ENCODE measurements at places on chromosomes 7 and 10.

DNA sequence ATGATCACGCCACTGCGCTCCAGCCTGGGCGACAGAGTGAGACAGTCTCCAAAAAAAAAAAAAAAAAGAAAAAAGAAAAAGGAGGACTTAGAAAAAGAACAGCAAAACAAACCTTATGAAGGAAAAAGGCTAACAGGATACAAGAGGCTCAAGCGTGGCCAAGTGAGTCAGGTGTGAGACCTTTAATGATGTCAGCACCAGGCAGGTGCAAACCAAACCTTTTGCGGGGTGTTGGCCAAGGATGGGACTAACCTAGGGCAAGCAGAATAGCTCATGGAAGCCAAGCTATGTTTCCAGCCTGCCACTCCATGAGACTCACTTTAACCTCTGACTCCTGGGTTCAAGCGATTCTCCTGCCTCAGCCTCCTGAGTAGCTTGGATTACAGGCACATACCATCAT, 11.3 kb upstream of the GNA12 start:
- DNase-seq, result no peak

GRCh38 chr10:14454629-14455028, 123.9 kb upstream of the FRMD4A start:
- no peak for DNase-seq

DNA sequence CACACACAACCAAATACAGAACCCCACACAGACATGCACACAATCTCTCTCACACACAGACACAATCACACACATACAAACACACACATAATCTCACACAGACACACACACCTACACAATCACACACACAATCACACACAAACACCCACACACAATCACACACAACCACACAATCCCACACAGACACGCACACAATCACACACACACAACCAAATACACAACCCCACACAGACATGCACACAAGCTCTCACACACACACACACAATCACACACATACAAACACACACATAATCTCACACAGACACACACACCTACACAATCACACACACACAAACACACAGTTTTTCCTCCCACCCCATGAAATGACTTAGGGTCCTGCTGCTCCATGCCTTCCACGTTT, 160.4 kb upstream of the PFKP start:
- DNase-seq, result no peak

DNA sequence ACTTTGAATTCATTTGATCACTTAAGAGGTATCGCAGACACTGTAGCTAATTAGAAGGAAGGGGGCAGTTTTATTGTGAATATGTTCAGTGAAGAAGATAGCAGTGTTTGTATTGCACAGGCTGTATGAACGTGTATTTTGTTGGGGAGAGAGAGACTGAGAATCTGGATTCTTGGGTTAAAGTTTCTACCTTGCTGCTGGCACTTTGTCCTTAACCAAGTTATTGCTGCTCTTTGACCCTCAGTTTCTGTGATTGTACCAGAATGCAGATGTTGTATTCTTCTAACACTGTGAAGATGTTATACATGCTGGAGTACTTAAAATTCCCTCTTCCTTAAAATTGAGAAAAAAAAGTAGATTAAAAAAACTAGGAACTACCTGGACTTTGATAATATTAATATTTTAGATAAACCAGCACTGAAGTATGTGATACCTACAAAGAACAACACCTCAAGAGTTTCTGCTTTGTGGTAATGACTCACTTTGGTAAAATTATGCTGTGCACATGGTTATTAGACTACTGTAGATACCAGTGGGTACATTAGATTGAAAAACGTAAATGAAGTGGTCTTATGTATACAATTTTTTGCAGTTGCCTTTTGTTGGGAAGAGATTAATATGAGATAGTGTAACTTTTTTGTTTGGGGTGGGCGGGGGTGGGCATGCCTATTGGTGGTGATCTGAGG, 321.3 kb downstream of the AUTS2 start:
- no peak for DNase-seq

All from stimulated activated CD4-positive, alpha-beta T cell treated with anti-CD3 and anti-CD28 coated beads, TNF-alpha, amount 100 ng/mL, for 4 hours (primary cell).